ENCODE measurements at places on chromosomes 6 and 20.

- no peak for DNase-seq
Observed at GRCh38 chr6:54515713-54516112, 207.5 kb downstream of the TINAG start.

DNA sequence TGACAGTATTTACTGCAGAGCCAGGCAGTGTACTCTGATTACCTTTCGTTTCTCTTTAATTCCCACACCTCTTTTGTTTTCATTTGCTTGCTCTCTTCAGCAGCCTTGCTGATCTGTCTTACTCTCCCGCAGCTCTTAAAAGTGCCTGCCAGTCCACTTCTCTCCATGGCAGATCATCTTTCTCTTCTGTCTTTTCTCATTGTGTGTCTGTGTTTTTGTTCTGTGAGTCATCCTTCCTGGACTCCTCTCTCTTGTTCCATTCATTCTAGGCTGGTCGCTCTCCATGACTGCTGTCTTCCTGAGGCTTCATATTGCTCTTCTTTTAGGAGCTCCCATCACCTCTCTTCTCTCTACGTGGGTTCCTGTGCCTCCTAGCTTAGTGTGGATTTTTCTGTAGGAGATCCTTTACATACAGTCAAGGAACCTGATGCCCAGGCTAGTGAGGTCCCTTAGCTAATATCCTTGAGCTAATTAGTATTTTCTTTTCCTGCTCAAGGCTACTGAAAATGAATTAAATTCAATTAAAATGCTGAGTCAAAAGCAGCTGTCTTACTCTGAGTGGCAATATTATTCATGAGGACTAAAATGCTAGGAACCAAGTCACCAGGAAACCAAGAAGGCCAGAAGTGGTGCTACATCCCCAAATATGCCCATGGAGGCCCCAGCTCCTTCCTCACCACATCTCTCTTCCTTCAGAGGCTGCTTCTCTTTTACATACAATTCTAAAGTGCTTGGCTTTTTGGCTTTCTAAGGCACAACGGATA lies 86.1 kb downstream of the SLX4IP start:
- no peak for DNase-seq

DNA sequence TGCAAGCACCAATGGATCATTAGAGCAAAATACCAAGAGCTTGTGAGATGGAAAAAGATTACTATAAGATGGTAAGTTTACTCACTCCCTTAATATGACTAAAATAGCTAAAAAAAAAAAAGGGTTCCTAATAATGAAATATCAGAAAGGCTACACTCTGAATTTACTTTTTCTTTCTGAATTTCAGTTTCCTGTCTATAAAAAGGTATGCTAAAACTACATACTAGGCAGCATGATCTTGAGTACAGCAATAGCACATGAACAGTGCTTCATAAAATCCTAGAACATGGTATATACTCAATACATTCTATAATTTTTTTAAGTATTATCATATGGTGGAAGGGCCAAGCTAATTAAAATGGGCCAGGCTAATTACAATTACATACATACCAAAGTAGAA lies 24.0 kb upstream of the FAM135A start:
- no peak for DNase-seq

DNA sequence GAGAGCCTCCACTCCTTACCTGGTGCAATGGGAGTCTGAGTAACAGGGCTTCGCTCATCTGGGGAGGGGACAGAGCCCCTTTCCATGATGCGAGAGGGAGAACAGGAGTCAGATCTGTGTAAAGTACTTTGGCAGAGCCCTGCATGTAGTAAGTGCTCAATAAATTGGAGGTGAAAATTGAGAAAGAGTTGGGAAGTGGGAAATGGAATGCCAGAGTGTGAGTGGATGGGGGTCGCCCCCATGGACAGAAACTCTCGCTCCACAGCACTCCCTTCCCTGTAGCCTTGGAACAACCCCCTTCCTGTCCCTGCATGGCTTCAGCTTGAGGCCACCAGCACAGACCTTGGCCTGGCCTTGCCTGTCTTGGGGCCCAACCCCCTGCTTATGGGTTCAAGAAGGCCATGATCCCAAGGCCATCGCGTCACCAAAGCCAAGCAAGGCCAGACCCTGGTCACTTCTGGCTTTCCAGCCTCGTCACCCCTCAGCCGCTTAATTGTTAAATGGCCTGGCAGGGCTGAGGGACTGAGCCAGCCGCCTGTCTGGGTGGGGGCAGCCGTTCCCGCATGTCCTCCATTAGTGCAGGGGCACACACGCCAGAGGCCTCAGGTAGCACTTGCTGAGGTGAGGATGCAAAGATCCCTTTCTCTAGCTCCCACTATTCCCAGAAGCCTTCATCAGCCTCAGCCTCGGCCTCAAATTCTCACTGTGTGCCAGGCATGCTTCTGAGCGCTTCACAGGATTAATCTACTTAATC lies 93.7 kb upstream of the PTPN1 start:
- DNase-seq: no peak
